ENCODE measurements at places on chromosomes 3 and 15. TPM values are rescaled to one million over a fixed set of nuclear protein-coding genes. Genes with fewer than 3 reads are reported as not detected.

DNA sequence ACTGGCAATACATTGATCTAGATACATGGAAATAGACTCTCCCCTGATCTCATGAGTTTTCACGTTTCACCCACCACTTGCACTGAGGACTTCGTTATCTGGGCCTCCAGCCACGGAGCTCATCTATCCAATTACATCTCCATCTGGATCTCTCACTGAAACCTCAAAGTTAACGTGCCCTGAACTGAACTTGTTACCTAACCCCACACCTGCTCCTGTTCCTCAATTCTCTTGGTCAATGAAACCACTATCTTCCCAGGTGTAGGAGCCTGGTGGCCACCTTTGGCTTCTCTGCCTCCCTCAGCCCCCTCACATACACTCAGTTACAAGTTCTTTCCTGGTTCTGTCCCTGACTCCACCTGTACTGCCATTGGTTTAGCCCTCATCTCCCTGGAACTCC is 9.7 kb downstream of the DGKG start:
- DNase-seq = no peak

DNA sequence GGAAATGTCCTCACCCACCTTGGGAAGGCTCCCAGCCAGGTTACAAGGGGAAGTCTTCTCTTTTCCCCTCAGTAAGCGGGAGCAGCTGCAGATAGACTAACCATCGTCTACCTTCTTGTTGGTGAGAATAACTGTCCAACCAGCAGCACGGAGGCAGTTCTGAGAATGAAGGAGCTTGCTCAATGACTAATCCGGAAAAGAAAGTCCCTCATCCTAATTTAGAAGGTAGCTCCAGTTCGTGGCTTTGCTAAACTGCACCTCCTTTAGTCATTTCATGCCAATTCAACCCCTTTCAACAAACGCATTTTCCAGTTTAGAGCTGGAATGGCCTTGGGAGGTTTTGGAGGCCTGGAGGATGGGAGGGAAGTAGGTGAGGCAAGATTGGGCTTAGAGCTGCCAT is 527.4 kb upstream of the PROK2 start:
- no peak for DNase-seq

DNA sequence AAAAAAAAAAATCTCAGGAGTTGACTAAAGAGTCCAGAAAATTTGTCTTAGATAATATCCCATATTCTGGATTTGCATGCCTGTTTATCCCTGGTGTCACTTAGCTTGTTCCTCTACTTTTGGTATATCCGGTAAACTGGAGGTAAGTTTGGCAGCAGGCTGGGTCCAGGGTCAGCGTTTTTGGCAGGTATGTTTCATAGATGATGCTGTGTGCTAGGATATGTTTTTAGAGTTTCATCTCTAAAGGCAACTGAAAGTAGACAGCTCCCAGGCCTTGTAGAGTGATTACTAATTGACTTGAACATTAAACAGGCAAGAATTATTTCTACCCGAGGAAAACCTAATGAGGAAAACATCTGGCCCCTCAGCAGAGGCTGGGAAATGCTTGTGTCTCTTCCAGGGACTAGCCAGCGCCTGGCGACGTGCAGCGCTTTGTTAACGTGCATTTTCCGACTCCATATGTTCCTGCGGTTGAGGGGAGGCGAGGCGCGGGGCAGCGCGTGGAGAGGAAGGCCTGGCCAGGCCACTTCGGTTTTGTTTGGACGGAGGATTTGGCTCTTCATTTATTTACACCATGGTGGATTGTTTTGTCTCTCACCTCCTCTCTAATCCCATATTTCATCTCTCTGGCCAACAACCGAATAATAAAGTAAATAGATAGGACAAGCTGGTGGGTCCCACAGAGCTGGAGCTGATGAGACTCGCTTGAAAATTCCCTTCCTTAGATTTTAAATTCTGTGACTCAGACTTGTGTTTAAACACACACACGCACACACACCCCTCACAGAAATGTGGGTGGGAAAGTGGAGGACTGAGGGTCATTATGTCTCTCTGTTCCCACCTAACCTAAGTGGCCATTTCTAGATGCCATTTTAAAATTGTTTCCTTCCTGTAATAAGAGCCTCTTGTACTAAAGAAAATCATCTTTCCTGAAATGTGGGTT is 65.3 kb downstream of the ASB7 start:
- no peak for DNase-seq

GRCh38 chr3:11272906-11273574 is 843 bp downstream of the ATG7 start:
- DNase-seq = no peak

- no peak for DNase-seq
Measured at GRCh38 chr15:49987198-49987785, 131.7 kb downstream of the ATP8B4 start.

DNA sequence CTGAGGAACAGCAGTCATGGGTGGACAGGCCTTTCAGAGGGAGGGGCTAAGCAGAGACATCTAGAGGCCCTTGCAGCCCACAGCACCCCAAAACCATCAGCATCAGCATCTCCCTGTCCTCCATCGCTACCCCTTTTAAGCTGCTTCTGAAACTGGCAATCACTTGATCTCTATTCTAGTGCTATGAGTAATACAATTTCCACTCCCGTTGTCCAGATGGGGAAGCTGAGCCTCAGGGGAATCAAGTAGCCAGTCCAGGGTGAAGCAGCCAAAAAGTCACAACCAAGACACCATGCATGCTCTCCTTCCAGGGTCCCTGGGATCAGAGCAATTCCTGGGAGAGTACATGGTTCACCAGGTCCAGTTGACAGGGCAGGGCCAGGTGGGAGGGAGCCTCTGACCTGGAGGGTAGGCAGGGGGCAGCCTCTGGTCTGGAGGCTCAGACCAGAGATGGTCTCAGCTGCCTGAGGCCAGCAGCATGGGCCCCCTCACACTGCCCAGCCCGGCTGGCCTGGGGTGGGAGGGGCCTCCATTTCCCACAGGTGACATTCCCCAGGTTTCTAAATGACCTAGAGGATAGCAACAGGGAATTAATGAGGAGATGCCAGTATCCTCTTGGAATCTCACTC is 30.0 kb downstream of the KLHL25 start:
- DNase-seq = no peak

CSTA gene
- not detected for total RNA-seq

CHD2 gene
- total RNA-seq = 129 TPM

IQCF2 gene
- total RNA-seq = not detected

UBL7 gene
- total RNA-seq = 52.2 TPM

OR5K2 gene
- not detected for total RNA-seq

COPG1 gene
- 136 TPM for total RNA-seq

SH2D7 gene
- total RNA-seq = not detected
